ENCODE measurements at places on chromosomes 2 and 18.

- no peak for DNase-seq
Observed at GRCh38 chr18:5284808-5285207, 10.7 kb downstream of the ZBTB14 start.

DNA sequence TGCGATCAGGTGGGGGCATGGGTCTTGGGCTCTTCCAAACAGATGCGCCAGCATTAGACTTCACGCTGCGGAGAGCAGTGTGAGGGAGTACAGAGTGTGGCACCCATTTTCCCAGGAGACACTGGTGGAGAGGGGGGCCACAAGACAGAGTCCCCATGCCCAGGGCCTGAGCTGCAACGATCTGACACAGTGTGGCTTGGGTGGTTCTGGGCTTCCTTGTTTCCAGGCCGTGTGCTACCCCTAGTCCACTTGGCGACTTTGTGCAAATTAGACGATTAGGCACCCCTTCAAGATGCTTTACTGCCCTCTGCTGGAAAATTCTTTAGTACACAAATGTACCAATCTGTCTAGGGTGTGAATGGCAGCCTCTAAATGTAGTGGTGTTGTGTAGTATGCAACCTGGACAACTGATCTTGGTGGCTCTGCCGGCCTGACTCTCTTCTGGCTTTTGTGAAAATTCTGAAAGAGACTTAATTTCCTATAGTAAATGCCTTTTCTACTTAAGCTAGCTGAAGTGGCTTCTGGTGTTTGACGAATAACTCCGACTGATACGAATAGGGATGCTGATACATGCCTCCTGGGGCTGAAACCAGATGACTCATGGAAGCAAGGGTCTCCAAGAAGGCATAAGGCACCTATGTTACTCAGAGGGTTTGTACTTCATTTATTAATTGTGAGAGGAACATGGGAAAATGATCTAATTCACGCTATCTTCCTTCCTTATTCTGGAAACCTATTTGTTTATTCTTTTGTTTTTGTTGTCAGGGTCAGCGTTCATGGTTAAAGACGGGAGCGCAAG, 92.3 kb upstream of the SMAD2 start:
- no peak for DNase-seq

DNA sequence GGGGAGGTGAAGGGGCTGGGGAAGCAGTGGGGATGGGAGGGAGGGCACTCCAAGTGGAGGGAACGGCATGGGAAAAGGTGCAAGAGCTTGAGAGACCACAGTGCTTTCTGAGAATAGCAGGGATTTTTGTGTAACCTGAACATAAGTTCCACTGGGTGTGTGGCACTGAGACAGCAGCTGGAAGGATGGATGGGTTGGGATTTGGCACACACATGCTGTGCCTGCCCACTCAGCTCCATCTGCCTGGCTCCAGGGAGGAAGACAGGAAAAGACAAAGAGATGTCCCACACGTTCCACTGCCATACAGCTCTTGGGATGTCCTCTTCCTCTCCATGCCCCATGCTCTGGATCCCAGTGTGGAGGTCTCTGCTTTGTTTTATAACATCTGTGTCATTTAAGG, 114.1 kb upstream of the TEX51 start:
- DNase-seq = no peak

- DNase-seq = no peak
Observed at GRCh38 chr2:134975281-134976009, 56.8 kb downstream of the CCNT2 start.
